ENCODE measurements at places on chromosomes 6 and 20.

DNA sequence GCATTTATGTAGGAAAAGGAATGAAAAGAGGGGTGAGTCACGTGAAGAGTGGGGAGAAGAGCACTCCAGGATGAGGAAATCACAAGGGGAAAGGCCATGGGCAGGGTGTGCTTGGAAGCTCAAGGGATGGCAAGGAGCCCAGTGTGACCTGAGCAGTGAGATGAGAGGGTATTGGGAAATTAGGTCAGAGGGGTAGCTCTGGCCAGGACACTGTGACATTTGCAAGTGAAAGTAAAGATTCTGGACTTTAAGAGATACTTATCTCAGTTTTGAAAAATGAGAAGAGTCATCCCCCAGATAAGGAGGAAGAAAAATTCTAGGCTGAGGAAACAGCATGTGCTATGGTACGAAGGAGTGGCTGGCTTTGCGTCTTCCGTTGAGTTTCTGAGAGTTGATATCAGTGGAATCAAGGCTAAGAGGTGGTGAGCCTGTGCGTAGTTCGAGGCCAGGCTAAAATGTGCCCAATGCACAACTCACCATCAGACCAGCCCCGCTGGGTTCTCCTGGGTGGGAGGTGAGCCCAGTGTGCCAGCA, 79.9 kb downstream of the GCLC start:
- peak; percentile 95 for DNase-seq

- DNase-seq = peak; percentile 78
Measured at GRCh38 chr6:25172819-25173218, 106.4 kb upstream of the CARMIL1 start.

GRCh38 chr6:31898383-31899011, 999 bp upstream of the EHMT2 start:
- peak; percentile 65 for DNase-seq

- no peak for DNase-seq
Measured at GRCh38 chr6:116399287-116399686, 28.5 kb downstream of the DSE start.

GRCh38 chr6:128487746-128488145, 32.7 kb downstream of the PTPRK start:
- DNase-seq = no peak

DNA sequence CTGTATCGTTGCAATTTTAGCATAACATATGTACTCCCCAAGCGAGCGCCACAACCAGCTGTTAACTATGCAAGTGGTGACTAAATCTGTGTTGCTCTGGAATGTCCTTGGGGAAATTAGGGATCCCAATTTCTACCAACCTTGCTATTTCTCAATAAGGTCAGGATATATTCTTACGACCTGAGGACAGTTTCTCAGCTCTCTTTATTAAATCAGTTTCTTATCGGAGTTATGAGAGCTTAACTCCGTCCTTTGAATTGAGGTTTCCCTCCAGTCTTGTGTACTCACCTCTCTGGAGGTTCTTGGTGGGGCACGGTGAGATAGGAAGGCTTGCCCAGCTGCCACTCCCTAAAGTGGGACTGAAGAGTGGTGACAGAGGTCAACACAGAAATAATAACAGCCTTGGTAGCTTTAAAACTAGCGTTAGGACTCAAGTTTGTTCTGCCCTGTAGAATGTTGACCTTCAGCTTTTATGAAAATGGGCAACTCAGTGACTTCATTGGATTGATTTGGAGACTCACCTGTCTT, 694 bp downstream of the MRPS18B start:
- DNase-seq = no peak

DNA sequence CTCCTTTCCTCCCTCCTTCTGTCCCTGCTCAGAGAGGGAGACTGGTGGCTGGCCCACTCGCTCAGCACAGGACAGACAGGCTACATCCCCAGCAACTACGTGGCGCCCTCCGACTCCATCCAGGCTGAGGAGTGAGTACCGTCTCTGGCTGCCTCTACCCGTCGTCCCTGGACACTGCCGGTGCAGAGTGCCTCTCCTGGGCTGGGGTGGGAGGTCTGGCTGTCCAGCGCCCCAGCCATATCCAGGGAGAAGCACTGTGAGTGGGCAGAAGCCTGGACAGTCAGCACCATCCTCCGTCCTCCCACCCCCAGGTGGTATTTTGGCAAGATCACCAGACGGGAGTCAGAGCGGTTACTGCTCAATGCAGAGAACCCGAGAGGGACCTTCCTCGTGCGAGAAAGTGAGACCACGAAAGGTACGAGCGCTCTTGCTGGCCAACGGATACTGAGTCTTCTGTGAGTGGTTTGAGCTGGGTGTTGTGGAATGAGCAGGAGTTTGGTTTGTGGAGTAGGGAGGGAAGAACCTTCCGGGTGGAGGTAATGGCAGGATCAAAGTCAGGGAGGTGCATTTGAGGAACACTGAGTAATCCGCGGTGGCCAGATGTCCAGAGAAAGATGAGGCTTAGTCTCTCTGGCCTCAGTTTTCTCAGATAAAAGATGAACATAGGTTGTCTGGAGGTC, 48.1 kb downstream of the SRC start:
- no peak for DNase-seq

- DNase-seq = no peak
Measured at GRCh38 chr6:124298730-124299129, 495.1 kb downstream of the NKAIN2 start.

GRCh38 chr20:34954904-34955230, 739 bp downstream of the GSS start:
- peak; percentile 51 for DNase-seq

DNA sequence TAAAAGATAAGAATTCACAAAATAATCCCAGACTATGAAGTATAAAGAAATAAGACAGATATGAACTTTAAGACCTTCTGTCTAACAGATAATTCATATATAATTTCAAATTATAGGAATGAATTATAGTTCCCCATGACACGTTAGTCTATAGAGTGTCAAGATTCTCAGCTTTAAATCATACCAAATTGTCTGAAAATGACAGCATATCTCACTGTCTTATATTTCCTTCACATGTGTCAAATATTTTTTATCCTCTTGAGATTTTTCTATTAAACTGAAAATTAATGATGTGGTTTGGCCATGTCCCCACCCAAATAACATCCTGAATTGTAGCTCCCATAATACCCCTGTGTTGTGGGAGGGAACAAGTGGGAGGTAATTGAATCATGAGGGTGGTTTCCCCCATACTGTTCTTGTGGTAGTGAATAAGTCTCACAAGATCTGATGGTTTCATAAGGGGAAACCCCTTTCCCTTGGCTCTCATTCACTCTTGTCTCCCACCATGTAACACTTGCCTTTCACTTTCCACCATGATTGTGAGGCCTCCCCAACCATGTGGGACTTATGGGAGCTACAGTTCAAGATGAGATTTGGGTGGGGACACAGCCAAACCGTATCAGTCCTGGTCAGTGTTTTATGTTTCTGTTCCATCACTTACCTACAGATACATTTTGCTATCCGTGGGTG, 825.3 kb upstream of the GJE1 start:
- no peak for DNase-seq
